Chondrocyte (in vitro differentiated cells): ENCODE measurements at places on chromosomes 12 and 14.

DNA sequence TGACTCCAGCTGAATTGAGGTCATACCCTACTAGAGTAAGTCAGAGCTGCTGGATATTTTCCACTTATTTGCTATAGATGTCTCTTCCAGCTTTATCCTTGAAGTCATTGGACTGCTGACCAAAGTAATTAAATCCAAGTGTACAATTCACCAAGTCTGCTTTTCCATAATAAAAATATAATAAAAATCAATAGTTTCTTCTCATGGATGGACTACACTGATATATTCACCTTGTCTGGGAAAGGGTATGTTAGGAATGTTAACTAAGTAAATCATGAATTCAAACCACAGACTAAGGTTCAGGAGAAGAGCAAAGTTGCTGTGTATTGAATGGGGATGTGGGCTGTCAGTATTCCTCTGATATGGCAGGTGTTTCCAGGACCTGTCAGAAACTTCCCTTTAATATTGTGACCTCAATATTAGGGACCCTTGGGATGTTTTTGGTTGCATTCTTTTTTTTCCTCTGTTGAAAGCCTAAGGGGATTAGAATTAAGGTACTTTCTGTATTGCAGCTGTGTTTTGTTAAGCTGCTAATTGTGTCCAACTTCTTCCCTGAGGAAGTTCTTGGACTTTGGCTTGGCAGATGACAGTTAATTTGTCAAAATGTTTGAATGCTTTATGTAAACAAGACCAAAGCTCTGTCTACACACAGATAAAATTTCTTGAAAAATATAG is 284.0 kb downstream of the ATP23 start:
- DNase-seq: no peak

DNA sequence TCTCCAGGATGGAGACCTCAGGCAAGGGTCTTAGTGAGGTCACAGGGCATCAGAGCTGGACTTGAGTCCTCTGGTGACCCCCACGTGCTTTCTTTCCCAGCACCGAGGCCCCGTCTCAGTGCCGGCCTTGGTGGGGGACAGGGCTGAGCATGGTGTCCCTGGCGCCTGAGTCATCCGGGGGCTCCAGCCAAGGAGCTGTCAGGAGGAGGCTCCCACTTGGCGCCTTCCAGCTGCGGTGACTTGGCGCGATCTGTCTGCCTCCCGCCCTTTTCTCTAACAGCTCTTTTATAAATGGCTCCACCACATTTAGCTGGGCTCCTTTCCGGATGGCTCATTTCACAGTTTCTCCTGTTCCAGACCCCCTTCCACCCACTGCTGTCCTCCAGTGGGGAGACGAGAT is 60.4 kb downstream of the PRMT8 start:
- DNase-seq: no peak

- DNase-seq: no peak
Observed at GRCh38 chr12:116306506-116306905, 29.0 kb upstream of the MED13L start.

DNA sequence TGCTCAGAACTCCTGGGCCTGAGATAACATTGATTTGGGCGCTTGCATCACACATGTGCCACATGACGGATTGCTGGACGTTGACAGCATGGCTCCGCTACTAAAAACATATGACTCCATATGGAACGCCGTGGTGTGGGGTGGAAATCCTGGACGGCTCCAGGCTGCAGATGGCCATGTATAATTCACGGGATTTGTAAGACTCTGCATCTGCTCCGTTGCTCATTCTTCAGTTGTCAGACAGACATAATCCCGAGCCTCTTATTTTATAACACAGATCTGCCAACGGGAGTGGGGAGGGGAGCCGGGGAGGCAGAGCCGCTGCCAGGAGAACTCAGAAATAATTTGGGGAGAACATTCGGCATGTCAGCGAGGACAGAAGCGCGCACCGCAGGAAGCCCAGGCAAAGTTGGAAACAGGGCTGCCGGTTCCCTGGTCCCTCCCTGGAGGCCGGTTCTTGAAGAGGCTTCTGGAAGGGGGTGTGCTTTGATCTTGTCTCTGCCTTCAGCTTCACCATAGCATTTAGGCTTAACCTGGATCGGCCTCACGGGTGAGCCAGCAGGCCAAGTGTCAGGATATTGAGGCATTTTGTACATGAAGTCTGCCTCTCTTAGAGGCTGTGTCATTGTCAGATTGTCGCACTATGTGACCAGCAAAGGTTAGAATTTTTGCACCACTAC is 45.8 kb upstream of the MYL2 start:
- no peak for DNase-seq

- DNase-seq: no peak
Observed at GRCh38 chr12:48069241-48069640, 36.6 kb downstream of the SENP1 start.

GRCh38 chr12:3795492-3796133 is 42.7 kb upstream of the CRACR2A start:
- DNase-seq: no peak

DNA sequence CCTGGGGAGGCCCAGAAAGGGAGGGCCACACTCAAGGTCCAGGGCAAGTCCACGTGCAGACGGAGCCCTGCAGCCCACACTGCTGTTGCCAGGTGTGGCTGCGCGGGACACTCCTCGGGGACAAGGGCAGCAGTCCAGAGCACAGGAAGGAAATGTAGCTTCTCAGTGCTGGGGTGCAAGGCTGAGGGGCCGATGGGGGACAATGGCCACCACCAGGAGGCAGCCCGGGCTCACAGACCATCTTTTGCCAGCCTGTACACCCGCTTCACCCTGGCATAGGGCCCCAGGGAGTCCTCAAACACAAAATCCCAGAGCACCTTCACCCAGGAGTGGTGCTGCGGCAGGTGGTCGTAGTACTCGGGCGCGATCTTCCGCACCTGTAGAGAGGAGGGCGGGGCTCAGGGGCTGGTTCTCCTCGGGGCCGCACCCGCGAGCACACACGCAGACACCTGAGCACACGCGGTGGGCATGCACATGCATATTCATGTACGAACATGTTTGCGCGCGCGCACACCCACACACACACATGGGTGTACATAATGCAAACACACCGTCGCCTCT is 12.8 kb downstream of the DEGS2 start:
- no peak for DNase-seq

- DNase-seq: no peak
Observed at GRCh38 chr12:59593761-59594160, 2.1 kb upstream of the SLC16A7 start.

GRCh38 chr12:58314610-58315009 is 373.2 kb downstream of the ATP23 start:
- DNase-seq: no peak

GRCh38 chr14:79510659-79511058 is 700.6 kb downstream of the DIO2 start:
- no peak for DNase-seq

GRCh38 chr14:58638231-58639197 is 752 bp downstream of the DACT1 start:
- no peak for DNase-seq

DNA sequence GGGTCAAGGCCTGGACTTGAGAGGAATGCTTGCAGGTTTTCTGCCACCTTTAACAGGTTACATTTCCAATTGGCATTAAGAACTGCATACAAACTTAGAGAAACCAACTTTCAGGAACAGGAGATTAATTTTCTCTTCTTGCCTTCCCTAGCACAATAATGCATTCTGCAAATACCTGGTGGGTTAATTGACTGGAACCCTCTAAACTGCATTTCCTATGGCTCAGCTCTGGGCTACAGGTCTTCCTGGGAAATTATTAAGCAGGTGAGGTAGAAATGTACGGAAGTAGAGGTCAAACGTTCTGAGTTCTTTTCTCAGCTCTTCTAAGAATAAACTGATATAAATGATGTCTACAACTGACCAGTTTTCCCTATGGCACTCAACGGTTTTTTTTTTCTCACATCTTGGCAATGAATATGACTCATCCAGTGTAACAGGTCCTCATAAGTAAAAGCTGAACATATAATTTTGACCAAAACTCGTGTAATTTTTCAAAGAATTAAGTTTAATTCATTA is 144.9 kb upstream of the PELI2 start:
- no peak for DNase-seq

- DNase-seq: no peak
Observed at GRCh38 chr14:22908601-22909000, 10.3 kb downstream of the RBM23 start.

DNA sequence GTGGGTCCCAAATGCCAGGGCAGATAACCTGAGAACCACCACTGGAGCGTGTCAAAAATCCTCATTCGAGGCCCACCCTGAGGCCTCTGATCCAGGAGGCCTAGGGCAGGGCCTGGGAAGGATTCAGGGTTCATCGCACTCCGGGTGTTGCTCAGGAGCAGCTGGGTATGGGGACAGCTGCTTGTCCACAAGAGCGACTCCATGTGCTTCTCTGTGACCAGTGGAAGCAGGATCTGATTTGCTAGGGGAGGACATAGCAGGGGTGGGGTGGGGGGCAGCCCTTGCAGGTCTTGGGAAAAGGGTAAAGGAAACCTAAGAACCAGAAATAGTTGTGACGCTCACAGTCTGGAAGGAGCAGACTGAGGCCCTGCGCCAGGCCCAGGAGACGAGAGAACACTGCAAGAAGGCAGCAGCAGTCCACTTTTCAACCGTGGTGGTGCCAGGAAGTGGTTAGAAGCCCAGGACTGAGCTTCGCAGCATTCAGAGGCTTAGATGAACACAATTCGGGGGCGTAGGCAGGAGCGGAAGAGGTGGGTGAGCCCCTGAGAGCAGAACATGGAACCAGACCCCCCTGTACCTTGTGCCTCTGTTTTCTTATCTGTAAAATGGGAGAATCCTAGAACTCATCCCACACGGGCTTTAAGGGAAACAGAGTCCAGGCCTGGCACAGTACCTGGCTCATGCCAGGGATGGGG is 33.7 kb downstream of the ITPK1 start:
- no peak for DNase-seq

DNA sequence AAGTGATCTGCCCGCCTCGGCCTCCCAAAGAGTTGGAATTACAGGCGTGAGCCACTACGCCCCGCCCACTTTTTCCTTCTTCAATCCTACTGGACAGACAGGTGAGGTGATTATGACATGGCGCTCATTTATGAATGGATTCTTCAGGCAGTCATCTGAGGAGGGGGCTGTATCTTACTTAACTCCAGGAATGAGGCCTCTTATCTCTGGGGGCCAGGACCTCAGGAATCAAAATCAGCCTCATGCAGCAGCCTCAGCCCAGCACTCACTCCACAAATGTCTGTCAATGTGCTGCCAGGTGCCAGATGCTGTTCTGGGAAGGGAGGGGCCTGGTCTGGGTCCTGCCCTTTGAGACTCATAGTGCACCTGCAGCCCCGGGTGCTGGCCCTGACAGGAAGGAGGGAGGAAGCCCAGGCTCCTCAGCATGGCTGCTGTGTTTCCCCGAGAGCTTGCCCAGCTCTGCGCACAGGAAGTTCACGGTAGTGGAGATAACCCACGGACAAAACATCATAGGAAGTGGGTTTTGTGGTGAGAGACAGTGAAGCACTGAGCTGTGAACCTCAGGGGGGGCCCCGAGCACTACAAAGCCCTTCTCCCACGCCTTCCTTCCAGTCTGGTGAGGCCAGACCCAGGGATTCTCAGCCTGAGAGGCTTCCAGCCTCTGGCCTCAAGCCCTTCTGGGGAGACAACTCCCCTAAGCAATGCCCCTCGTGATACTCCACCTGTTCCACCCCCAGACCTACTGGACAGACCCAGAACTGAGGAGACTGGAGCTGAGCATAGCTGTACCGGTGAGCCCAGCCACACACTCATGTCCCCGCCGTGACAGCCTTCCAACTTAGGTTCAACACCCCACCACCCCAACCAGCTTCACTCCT is 22.3 kb downstream of the GALNT6 start:
- DNase-seq: no peak

GRCh38 chr14:41154143-41154807 is 452.4 kb upstream of the LRFN5 start:
- peak; percentile 80 for DNase-seq

GRCh38 chr14:44701563-44702263 is 194.6 kb upstream of the FSCB start:
- no peak for DNase-seq

GRCh38 chr12:123681605-123682004 is 10.7 kb downstream of the TCTN2 start:
- no peak for DNase-seq

DNA sequence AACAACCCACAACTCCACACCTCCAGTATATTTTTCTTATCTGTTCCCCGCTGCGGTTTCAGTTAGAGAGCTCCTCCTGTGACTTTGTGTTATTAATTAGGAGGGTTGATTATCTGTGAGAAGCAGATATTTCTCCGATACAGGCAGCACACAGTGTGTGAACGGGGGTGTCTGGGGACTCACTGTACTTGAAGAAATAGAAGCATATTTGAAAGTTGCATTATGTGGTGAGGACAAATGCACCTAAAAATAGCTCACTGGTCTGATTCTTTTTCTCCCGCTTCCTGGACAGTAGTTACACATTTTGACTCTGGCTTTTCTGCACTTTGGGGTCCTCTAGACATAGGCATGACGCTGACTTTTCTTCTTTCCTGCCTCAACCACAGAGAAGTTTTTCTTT is 277.7 kb downstream of the VRK1 start:
- DNase-seq: no peak

DNA sequence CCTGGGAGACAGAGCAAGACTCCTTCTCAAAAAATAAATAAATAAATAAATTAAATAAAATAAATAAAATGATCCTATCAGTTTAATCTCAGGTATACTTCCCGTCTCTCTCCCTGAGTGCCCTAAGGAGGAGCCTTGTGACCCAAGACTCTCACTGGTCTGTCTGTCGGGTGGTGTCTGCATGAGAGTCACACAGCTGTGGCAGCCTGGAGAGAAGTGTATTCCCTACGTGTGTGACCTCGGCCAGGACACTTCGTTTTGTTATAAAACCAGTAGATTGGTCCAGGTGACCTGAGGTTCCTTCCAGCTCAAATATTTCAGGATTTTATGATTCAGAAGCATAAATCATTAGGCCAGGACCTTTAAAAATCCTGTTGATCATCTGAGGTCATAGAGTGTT is 4.8 kb downstream of the SYNE3 start:
- DNase-seq: no peak

GRCh38 chr14:76352639-76353281 is 23.2 kb upstream of the ESRRB start:
- DNase-seq: no peak
